ENCODE measurements at places on chromosomes 5 and 9.
A peak's percentile ranks its signal among the peaks of the same experiment; 100 is the strongest.

DNA sequence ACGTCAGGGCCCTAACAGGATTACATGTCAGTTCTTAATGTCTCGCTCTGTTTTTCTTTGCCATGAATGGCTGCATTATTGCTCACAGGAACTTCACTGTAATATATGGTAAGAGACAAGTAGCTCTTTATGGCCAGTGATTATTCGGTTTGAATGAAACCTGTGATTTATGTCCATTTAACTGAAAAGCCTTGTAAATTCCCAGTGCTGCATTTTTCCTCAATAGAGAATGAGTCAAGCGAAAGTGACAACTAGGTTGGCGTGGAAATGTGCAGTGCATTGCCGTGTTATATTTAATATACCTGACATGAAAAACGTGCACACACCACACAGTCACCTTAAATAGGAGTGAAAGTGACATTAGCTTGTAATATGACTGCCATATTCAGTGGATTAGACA, 163.1 kb downstream of the PBX3 start:
- peak; percentile 89 for DNase-seq

- no peak for DNase-seq
Measured at GRCh38 chr5:44945743-44946142, 137.0 kb downstream of the MRPS30 start.

DNA sequence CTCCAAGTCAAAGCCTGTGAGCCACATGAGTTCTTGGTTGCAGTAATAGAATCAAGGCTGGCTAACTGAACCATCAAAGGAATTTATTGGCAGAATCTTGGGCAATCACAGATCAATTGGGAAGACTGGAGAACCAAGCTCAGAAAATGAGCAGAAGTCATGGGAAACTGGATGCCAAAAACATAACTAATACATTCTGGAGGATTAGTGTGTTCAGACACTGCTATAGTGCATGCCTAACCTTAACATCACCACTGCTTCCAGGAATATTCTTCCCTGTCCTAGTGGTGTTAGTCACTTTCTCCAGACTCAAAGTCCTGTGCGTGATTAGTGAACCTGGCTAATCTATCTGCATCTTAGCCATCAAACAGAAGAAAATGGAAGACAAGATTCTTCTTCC, 843.7 kb downstream of the EFNA5 start:
- no peak for DNase-seq

GRCh38 chr9:23537192-23538066, 288.6 kb downstream of the ELAVL2 start:
- DNase-seq: no peak

GRCh38 chr5:80069918-80070318, 34.8 kb downstream of the THBS4 start:
- DNase-seq: no peak

GRCh38 chr5:100731768-100732167, 171.3 kb downstream of the ST8SIA4 start:
- DNase-seq: no peak

DNA sequence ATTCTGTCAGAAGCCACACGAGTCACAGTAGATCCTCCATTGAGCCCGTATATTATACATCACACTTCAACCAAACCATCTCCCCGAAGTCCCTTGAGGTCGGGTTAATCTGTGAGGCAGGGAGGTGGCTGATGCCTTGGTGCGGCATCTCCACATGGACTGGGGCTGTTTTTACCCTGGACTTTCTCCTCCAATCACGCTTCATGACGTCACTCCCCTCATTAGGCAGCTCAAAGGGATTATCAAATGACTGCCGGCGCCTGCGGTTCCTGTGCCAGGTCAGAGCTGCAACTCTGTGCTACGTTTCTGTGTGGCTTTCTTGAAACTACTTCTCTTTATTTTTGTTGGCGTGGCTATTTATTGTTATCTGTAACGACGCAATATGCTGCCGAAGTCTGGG, 53.7 kb downstream of the TMOD1 start:
- no peak for DNase-seq

DNA sequence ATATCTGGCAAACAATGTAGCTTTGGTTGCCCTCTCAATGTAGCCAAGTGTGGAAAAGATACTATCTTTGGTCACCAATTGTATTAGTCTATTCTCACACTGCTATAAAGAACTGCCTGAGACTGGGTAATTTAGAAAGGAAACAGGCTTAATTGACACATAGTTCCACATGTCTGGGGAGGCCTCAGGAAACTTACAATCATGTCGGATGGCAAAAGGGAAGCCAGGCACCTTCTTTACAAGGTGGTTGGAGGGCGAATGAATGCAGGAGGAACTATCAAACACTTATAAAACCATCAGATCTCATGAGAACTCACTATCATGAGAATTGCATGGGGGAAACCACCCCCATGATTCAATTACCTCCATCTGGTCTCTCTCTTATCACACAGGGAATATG, 133.1 kb upstream of the TBCA start:
- no peak for DNase-seq

GRCh38 chr9:91089405-91090129, 272.2 kb downstream of the AUH start:
- DNase-seq: peak; percentile 56

DNA sequence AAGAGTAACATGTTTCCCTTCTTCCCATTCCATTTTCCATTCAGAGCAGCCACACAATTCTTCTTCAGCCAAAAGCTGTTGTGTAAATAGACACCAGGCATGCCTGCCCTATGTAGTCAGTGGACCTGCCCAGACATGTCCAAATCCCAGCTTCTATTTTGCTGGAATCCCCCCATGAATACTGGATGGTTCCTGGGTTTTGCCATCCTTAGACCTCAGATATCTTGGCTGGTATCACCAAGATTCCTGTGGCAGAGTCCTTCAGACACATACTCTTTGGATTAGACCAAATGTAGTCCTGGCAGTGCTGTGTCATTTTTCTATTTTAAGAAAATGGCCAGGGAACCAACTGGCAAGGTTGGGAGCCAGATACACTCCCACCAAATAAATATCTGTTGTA, 10.3 kb downstream of the FST start:
- DNase-seq: no peak

DNA sequence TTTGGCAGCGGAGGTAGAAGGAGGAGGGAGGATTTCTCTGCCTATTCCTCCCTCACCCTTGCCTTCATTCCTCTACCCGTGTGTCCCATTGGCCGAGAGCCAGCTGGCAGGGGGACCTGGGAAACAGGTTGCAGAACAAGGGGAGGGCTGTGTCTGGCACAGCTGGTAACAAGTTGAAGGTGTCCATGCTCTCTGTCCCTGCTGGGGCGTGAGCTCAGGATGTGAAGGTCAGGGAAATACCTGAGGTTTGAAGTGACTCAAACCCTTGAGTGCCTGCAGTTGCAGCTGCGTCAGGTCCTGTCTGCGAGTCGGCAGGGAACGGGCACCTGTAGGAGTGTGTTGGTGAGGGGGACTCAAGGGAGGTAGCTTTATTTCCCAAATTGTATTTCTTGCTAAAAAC, 16.2 kb downstream of the MIGA2 start:
- DNase-seq: no peak

- DNase-seq: no peak
Measured at GRCh38 chr9:137110147-137110910, 4.2 kb downstream of the DPP7 start.

DNA sequence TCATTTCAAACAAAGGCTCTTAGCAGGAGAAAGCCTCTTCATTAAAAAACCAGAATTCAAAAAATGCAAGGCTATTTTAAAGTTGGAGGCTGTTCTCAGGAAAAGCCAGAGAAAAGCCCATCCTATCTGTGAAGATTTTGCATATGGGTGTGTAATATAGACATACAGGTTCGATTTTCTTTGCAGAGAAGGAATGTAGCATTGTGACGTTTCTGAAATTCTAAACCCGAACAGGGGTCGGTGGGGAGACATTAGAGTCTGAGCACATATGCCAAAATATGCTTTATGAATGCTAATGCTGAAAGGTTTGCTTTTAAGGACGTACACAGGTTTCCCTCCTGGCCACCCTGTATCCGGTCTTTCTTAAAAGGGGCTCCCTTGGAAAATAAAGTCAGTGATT, 363.1 kb upstream of the PAPPA start:
- DNase-seq: no peak

GRCh38 chr5:99544356-99544755, 615.5 kb upstream of the CHD1 start:
- DNase-seq: peak; percentile 24

DNA sequence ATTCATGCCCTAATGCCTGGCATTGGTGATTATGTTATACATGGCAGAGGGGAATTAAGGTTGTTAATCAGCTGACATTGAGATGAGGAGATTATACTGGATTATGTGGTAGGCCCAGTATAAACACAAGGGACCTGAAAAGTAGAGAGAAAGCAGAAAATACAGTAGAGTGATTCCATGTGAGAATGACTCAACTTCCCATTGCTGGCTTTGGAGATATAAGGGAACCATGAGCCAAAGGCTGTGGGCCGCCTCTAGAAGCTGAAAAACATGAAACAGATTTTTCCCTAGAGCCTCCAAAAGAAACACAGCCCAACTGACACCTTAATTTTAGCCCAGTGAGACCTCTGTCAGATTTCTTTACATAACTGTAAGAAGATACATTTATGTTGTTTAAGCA, 65.0 kb upstream of the CTXN3 start:
- no peak for DNase-seq

DNA sequence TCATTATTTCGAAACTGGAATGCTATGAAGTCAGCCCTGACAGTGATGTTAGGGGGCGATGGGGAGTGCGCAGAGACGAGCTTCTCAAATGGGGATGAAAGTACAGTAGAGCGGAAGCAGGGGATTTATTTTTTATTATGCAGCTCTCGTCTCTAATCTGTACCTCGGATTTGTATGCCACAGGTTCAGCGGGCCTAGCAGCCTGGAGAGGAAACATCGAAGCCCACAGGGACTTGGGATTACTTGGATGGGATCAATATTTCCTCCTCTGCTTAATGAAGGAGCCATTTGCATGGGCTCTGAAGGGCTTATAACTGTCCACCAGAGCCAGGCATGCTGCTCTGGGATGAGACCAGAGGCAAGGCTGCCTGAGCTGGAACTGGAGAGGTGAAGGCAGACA, 133.5 kb upstream of the RAPGEF1 start:
- no peak for DNase-seq

- no peak for DNase-seq
Measured at GRCh38 chr5:39420482-39421145, 4.2 kb downstream of the DAB2 start.

- DNase-seq: no peak
Measured at GRCh38 chr5:24365406-24365805, 279.4 kb downstream of the CDH10 start.

GRCh38 chr5:52897238-52897614, 91.9 kb upstream of the ITGA2 start:
- no peak for DNase-seq

DNA sequence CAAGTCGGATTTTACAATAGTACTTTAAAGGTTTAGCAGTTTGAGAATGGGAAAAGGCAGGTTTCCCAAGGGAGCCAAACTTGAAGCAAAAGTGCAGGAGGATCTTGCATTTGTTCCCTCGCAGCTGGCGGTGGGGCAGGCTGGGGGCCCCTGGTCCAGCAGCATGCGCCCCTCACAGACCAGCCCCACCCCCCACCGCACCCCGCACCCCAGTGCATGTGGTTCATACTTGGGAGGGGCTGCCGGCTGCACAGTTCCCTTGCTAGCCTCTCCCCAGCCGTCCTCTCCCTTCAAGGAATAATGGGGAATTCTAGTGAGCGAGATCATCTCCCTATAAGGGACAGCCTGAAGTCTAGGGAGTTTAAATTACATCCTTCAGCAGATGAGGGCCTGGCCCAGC, 273.1 kb upstream of the IRX2 start:
- DNase-seq: no peak

DNA sequence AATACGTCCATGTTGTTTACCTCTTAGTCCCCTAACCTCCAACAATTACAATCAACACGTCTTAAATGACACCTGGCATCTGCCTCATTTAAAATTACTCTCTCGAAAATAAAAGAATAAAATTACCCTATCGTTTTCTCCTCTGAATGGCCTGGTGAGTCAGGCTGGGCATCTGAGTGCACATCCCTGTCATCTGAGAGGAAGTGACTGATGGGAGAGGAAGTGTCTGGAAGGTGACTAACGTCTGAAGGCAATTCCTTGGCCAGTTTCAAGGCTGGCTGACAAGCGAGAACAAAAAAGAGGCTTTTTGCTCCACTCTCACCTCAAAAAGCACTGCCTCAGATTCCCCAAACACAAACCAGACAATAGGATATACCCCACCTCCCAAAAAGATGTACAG, 57.7 kb downstream of the MAPKAP1 start:
- no peak for DNase-seq

GRCh38 chr9:22131817-22132216, 122.7 kb upstream of the CDKN2B start:
- no peak for DNase-seq

GRCh38 chr9:134892820-134893420, 12.3 kb downstream of the FCN2 start:
- DNase-seq: no peak

- DNase-seq: no peak
Measured at GRCh38 chr5:1417586-1418225, 27.5 kb downstream of the SLC6A3 start.

DNA sequence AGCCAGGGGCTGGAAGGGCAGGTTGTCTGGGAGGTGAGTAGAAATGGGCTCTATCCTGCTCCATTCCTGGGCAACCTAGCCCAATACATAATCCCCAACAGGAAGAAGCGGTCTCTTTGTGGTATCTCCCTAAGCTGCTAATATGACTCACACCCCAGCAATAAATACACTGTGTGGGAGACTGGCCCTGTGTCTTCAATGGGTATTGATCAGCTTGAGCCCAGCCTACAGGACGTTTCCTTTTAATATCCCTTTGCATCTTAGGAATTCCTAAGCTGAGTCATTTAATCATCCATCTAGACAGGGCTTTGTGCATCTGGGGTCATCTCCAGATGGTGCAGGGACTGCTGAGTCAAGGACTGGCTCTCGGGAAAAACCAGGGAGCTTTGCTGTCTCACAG, 207.0 kb upstream of the PANK3 start:
- DNase-seq: no peak

DNA sequence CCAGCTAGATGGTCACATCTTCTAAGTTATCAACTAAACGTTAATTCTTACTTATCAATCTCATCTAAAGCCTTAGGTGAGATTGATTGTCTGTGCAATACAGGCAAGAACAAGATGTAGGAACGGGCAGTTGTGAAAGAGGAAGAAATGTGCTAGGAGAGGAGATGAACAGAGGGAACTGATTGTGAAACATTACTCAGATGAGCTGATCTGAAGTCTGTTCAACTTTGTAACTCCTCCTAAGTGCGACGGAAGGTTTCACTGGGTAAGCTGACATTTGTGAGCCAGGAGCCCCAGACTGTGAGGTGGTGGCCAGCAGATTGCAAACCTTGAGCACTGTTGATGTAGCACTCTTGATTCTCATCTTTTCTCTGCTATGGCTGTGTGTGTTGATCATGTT, 204.1 kb downstream of the CD180 start:
- no peak for DNase-seq

All from foreskin melanocyte (primary cell).